ENCODE measurements at places on chromosomes 2 and 18.

DNA sequence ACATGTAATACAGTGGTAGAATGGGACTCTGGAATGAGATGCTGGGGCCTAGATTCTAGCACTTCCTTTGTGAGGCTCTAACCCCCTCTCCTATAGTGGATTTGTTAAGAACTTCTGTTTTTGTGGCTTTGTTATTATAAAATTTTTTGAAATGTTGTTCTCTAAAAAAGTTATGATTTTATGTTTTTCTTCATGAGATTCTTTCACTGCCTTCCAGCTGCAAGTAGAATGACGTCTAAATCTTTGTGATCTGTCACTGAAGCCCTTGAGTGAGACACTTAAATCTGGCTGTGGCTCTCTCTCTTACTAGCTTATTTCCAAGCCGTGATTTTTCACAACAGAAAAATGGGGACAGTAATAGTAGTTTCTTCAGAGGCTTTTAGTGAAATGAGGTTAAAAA is 1.6 kb downstream of the CASP8 start:
- DNase-seq: peak; percentile 28

DNA sequence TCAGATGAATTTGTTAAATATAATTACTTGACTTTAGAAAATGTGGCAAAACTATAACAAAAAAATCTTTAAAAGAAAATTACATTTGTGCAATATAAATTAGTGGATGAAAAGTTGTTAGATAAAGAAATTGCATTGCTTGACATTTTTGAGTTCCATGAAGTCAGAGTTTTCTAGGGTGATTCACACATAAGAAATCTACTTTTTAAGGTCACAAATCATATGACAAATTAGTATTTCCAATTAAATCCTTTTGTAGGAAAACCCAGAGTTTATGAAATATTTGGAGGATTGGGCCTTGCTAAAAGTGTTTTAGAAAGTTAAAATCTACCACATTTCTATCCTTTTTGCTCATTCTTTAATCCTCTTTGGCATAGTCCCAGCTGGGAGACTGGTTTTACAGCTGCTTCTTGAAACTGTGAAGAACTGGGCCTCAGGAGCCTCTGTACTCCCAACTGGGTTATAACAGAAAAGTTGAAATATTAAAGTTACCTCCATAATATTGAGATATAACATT is 289.2 kb downstream of the LRRTM4 start:
- DNase-seq: no peak

DNA sequence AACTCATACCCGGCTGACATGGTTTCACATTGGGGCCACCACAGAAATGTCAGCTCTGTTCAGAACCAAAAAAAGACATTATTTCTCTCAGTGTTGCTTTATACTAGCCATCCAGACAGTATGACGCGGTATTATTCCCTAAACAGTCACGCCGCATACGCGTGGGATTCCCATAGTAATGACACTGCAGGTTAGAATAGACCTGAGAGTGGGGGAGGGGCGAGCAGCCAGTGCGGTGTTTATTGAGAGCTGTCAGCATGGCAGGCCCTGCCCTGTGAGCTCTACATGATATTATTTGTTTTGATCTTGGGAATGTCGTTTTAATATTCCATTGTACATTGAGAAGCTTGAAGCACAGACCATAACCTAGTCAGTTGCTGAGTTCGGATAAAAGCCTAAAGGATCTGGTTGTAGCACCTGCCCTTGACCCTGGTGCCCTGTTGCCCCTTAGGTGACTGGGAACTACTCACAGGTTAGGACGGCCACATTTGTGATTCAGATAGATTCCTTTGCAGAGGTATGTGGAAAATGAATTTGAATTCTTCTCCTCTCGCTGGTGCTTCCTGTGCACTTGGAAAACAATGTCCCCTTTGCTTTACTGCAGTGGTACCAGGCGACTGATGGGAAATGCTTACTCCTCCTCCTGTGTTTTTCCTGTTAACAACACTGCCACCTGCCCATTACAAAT is 150.1 kb downstream of the ARHGAP28 start:
- no peak for DNase-seq

- no peak for DNase-seq
Observed at GRCh38 chr2:240520130-240520973, 37.4 kb downstream of the ANKMY1 start.

DNA sequence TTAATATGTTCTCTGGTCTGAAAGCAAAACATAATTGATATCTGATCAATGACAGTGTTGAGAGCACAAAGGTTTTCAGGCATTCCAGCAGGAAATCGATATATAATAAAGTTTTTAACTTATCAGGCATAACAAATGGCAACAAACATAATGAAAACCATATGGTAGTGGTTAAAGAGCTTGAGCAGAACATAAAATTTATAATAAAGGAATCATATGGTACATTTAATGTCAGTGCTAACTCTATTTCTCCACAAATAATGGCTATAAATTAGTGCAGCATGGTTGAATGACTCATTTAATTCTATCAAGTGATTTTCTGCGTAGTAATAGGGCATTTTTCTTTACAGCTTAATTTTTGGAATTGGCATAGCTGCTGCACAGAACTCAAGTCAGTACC is 306.2 kb downstream of the FSIP2 start:
- no peak for DNase-seq
